Activated naive CD4-positive, alpha-beta T cell (primary cell): ENCODE measurements at places on chromosomes 4 and X.

DNA sequence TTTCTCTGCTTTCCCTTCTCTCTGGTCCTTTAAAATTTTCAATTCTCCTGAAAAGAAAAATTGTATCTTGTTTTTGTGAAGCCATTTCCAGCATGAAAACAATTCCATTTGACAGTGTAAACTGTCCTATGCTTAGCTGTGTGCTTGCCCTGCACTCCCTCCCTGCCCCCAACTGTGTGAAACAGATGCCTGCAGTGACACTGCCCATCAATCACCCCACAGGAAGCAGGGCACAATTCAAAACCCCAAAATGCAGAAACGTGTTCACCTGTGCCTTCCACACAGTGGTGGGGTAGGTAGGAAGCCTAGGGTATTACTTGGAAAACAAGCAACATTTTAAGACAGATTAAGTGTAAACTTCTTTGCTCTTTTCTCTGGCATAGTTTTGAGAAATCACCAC, 6.2 kb upstream of the FHDC1 start:
- DNase-seq: no peak

- DNase-seq: no peak
These were observed 65.9 kb downstream of the VEGFC start for GRCh38 chr4:176726803-176727202.

GRCh38 chrX:47573341-47574075, 8.7 kb upstream of the TIMP1 start:
- no peak for DNase-seq

DNA sequence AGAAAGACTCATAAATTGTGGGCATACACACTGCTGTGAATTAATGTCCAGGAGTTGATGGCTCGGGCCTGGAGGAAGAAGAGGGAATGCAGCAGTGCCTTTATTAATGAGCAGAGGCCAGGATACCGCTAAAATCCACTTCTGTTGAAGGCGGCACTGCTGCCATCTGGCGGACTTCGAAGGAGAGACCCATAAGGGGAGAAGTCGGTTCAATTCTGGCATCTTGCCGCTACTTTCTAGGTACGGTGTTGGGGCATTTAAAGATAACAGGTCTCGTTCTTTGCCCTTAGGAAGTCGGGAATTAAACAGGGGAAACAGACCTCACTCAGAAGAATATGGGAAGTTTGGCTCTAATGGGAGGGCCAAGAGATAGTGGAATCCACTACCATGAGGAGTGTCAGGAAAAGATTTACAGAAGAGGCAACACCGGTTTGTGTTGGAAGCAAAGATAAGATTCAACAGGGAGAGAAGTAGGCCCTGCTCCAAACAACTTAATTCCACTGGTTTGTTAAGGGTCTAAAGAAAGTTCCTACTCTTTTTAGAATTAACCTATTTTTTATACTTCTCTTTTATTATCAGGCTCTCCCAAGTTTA, 133.6 kb upstream of the GIMD1 start:
- peak; percentile 4 for DNase-seq

GRCh38 chr4:131370846-131371245, 1778.2 kb upstream of the PCDH10 start:
- no peak for DNase-seq

- no peak for DNase-seq
These were observed 77.6 kb downstream of the RASL11B start for GRCh38 chr4:52939739-52940138.

GRCh38 chrX:78066110-78066509, 37.9 kb upstream of the PGK1 start:
- DNase-seq: no peak

- no peak for DNase-seq
These were observed 25.1 kb upstream of the FAM156A start for GRCh38 chrX:52983321-52984000.

GRCh38 chr4:109803924-109804571, 2.2 kb upstream of the CFI start:
- no peak for DNase-seq

DNA sequence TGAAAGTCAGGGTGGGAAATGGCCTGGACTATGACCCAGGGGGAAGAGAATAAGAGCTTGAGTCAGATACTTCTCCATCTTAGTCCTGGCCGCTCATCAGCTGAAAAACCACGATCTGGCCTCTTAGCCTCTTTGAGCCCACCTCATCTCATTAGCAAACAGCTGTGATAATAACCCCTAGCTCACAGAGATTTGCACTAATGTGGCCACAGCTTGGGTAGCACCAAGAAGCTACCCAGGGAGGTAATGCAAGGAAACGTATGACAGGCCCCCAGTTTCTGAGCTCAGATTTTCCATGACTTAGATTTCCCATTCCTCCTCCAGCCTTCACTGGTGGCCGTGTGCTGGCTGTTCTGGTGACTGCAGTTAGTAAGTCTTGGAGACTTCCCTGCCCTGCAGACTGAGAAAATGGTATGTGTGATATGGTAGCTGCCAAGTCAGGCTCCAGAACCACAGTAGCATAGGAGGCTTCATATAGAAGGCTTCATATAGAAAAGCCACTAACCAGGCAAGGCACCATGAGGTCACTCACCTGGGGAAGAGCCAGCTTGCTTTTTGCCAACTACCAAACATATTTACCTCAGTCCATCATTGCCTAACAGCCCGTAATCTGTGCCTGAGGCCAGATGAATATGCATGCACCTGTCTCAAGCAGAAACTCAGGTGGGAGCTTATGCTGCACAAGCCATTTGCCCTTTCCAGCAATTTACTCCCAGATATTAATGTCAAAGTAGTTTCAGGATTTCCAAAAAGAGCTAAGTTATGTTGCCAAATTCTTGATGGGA, 51.4 kb upstream of the GABRE start:
- DNase-seq: no peak

DNA sequence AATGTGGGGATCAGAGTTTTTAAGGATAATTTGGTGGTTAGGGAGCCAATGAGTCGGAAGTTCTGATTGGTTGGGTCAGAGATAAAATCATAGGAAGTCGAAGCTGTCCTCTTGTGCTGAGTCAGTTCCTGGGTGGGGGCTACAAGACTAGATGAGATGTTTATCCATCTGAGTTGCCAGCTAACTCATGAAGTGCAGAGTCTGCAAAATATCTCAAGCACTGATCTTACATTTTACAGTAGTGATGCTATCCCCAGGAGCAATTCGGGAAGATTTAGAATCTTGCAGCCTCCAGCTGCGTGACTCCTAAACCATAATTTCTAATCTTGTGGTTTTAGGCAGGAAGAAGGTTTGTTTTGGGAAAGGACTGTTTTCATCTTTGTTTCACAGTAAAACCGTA, 565.8 kb upstream of the SPANXN1 start:
- DNase-seq: no peak

DNA sequence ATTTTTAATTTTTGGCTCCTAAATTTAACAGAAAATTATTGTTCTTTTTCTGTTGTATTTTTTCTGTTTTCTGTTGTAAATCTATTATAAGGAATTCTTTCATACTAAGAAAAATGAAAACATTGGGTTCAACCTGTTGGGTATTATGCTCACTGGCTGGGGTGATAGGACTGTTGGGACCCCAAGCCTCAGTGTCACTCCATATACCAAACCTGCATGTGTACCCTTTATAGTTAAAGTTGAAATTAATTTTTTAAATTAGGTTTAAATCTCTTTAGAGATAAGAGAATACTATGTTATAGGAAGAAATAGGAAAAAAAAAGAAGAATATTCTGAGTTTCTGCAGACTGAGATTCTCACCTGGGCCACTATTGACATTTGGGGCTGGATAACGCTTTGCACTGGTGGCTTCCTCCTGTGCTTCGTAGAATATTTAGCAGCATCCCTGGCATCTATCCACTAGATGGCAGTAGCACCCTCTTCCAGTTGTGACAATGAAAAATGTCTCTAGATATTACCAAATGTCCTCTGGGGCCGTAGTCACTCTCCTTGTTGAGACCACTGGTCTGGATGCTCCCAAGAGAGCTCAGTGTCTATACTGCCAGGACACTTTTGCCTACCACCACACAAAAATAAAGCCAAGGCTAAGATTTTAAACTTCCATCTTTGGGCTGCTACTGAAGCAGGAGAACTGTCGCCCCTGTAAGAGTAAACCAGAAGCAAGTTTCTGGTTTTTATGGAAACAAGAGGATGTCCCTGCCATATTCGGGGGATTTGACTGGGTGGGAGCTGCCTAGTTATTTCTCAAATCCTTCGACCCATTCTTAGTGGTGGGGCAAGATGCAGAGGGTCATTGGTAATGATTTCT, 22.4 kb upstream of the CLTRN start:
- DNase-seq: peak; percentile 3

- DNase-seq: no peak
These were observed 34.7 kb downstream of the DLG3 start for GRCh38 chrX:70479247-70479921.
